ENCODE measurements at places on chromosomes 6 and 20. TPM values are rescaled to one million over a fixed set of nuclear protein-coding genes. Genes with fewer than 3 reads are reported as not detected.

Gene TPX2
- 0.57 TPM for polyA plus RNA-seq

Gene HTR1E
- 0.13 TPM for polyA plus RNA-seq

Gene NRSN1
- polyA plus RNA-seq = 6.4 TPM

Gene PRR18
- polyA plus RNA-seq = not detected

Gene FNDC1
- polyA plus RNA-seq = 0.10 TPM

Gene POPDC3
- 0.32 TPM for polyA plus RNA-seq

Gene RUNX2
- polyA plus RNA-seq = 1.3 TPM

GRCh38 chr6:161437851-161438250, 164.0 kb upstream of the AGPAT4 start:
- no peak for DNase-seq

GRCh38 chr20:45899046-45899835, 8.1 kb downstream of the CTSA start:
- no peak for DNase-seq

GRCh38 chr20:32664678-32665159, 9.0 kb downstream of the C20orf203 start:
- DNase-seq = peak; percentile 73

- DNase-seq = no peak
Measured at GRCh38 chr20:58853466-58853865, 950 bp downstream of the GNAS start.

DNA sequence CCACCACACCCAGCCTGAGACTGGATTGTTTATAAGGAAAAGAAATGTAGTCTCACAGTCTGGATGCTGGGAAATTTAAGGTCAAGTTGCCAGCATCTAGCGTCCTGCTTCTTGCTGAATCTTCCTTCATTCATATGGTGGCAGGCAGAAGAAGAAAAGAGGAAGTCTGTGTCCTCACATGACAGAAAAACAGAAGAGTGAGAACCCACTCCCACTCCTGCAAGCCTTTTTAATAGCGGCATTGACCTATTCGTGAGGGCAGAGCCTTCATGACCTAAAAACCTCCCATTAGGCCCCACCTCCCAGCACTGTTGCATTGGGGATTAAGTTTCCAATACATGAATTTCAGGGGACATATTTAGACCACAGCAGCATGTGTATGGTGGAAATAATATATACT, 160.8 kb upstream of the BMP2 start:
- no peak for DNase-seq

DNA sequence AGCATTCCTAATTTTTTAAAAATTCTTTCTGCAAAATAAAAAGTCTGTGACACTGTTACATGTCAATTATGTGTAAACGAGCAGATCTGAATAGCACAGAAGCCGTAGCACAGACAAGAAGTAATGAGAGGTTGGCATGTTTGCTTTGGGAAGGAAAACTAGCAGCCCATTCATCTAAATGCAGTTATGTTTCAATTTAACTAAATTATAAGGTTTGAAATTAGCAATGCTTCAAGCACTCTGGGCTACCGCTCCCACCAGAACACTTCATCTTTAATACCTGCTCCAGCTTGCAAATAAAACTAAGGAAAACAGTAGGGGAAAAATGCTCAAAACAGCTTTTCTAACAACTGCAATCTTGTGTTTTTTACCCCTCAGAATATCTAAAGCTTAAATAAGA, 73.9 kb downstream of the PTPRK start:
- no peak for DNase-seq

DNA sequence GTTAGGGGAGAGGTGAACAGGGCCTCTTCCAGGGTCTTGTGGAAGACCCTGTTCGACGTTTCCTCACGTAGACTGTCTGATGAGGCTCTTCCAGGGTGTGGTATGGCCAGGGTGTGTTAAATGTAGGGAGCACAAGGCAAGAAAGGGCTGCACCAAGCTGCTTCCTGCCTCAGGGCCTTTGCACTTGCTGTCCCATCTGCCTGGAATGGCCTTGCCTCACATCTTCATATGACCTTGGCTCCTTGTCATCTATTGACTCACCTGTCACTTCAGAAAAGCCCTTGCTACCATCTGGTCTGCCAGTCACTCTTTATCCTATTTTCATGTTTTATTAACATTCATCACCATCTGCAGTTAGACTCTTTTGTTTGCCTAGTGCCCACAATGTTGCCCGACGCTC, 31.0 kb downstream of the E2F3 start:
- no peak for DNase-seq

GRCh38 chr20:22438926-22439325, 145.4 kb downstream of the FOXA2 start:
- no peak for DNase-seq

- DNase-seq = no peak
Measured at GRCh38 chr20:3815703-3816315, 4.5 kb upstream of the AP5S1 start.

DNA sequence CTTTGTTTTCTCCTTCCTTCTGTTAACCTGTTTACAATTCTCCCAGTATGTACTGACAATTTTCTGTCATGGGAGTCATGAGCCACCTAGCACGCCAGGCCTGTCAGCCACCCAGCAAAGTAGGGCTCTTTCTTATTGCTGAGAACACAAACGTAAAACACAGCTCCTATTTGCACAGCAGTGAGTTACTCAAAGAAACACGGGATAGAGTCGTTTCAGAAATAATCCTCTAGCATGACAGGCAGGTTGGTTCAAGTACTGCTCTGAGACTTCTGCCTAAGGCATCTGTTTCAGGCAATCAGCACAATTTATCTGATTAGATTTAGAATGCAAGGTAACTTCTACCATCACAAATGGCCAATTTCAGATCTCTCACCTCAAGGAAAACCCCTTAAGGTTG, 88.8 kb downstream of the CD24 start:
- no peak for DNase-seq
